GM12864 (cell line): ENCODE measurements at places on chromosomes 16 and 17.

DNA sequence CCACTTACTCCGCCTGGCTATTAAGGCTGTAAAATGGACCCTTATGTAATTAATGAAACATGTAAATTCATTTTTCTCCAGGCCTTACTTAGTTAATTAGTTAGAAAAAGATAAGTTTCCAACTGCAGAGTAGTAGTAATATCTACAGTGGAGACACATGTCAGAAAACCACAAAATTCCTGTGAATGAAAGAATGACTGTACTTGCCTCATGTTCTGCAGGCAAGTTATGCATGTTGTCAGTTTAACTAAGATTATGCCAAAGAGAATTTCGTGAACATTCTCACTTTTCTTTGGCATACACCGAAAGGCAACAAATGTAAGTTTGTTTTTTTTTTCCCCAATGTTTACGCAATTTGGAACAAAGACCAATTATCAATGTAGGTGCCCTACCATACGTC, 16.8 kb upstream of the CCL1 start:
- DNase-seq, result no peak

DNA sequence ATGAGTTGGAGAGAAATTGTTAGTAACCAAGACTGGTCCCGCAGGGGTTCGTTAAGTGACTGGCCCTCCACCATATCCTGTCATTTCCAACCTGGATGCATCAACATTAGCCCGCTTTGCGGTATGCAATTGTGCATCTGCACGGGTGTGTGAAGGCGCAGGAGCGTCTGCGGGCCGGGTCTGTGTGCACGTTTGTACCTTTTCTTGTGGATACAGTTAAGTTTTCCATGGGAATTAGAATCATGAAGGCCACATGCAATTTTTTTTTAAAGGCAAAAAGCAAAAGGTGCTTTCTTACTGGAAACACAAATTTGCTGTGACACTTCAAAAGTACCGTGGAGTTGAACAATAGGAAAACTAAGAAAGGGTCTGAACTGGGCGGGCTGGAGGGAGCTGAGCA, 355.4 kb upstream of the ZFHX3 start:
- no peak for DNase-seq

- no peak for DNase-seq
These were observed 19.2 kb downstream of the SLC16A3 start for GRCh38 chr17:82247856-82248671.

- DNase-seq, result no peak
These were observed 5.3 kb downstream of the ARHGAP17 start for GRCh38 chr16:25009822-25010221.

DNA sequence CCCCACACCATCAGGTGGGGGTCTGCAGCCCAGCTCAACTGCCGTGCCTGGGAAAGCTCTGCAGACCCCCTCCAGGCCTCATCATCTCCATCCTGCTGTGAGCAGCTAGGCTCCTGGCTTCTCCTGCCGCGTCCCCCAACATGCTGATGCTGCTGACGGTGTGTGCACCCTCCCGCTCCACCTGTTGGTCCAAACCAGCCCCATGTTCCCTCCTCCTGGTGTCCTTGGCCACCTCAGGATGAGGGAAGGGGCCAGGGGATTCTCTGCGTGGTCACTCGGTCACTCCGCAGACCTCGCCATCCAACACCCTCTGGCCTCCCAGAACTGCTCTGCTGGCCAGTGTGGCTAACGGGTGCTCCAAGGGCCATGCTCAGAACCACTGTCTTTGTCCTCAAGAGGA, 368.6 kb downstream of the FOXL1 start:
- DNase-seq, result no peak

DNA sequence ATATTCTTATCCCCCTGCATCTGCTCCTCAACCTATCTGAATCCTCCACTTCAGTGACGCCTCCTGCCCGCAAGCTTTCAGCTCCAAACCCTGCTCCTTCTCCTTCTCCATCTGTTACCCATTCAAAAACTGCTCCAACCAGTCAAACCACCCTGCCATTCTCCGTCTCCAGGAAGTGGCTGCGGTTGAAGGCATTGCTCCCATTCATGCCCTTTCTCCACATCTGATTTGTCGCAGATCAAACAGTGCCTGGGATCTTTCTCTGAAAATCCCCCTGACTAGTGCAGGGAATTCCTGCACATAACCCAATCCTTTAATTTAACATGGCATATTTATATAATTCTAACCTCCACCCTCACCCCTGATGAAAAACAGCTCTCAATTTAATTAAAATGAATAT, 56.3 kb downstream of the SLFN5 start:
- DNase-seq, result no peak

DNA sequence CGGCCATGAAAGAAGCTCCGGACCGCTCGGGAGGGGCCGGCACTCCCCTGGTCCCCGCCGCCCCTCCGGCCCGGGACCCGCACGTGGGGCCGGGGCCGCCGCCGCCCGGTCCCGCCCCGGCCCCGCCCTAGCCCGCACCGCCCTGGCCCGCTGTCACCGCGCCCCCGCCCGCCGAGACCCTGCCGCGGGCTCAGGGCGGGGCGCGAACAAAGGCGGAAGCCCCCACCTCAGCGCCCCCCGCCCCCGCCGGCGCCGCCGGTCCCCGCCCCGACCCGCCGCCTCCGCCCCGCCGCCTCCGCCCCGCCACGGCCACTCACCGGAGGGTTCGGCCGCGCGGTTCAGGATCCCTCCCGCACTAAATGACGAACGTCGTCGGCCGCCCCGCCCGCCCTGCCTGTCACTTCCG, at the start of gene ARHGDIA:
ARHGDIA (minus strand) TSS at position 357 of the 406 bp plus-strand sequence. CDS start 1,407 bp downstream, outside the sequence.
- no peak for DNase-seq

DNA sequence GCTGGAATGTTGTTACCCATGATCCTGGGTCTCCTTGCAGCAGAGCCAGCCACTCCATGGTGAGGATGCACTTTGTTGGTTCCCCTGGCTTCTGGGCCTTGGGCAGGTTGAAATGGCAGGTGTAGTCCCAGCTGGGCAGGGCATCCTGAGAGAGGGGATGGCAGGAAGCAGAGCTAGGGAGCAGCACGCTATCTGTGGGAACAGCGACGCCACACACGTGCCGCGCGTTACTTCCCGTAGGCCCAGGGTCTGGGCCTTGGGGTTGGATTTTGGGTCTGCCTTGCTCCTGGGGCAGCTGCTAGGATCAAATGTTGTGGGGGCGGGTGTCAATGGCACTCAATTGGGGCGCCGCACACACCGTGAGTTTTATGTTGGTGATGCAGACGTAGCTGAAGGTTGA, 368.0 kb downstream of the CPPED1 start:
- DNase-seq, result no peak

DNA sequence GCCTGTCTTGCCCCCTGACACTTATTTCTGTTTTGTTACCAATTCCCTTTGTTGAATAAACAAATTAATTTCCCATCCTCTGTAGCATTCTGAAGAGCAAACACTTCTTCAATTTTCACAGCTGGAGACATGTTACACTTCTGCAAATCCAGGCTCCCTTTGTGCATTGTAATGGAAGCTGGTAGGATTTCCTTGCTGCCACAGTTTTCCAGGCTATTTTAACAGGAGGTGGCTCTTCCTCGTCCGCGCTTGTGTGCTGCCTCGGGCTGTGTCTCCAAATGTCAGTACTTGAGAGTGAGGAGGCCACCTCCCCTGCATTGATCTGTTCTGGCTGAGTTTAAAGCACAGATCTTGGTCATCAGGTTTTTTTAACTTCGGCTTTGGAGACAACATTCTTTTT, 40.0 kb downstream of the SOST start:
- DNase-seq, result no peak

GRCh38 chr17:57281887-57282286, 25.6 kb downstream of the MSI2 start:
- no peak for DNase-seq

DNA sequence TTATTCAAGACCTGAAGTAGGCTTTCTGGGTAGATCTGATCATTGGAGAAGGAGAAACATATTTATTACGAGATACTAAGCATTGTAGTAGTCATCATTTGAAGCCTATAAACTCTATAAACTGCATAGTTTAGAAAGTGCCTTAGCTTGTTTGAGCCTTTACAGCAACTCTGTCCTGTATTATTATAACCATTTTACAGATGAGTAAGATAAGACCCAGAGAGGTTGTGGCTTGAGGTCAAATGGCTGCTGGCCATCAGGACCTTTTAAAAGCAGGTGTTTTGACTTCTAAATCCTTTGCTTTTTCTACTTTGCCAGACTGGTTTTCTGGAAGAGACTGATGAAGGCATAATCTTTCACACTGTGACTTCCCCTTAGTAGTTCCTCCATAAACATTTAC, 7.1 kb downstream of the USP10 start:
- DNase-seq, result no peak

- no peak for DNase-seq
These were observed at the start of gene RASL10B for GRCh38 chr17:35731239-35731916. TSS of gene RASL10B (plus strand) at chr17:35731639. CDS start at chr17:35735185, 3,546 bp downstream.

- no peak for DNase-seq
These were observed 42.1 kb upstream of the DLX4 start for GRCh38 chr17:49926886-49927285.

- DNase-seq, result no peak
These were observed 1.7 kb downstream of the CTDNEP1 start for GRCh38 chr17:7249830-7250229.

GRCh38 chr16:21156767-21157467, 1.6 kb upstream of the LDAF1 start:
- DNase-seq, result no peak

DNA sequence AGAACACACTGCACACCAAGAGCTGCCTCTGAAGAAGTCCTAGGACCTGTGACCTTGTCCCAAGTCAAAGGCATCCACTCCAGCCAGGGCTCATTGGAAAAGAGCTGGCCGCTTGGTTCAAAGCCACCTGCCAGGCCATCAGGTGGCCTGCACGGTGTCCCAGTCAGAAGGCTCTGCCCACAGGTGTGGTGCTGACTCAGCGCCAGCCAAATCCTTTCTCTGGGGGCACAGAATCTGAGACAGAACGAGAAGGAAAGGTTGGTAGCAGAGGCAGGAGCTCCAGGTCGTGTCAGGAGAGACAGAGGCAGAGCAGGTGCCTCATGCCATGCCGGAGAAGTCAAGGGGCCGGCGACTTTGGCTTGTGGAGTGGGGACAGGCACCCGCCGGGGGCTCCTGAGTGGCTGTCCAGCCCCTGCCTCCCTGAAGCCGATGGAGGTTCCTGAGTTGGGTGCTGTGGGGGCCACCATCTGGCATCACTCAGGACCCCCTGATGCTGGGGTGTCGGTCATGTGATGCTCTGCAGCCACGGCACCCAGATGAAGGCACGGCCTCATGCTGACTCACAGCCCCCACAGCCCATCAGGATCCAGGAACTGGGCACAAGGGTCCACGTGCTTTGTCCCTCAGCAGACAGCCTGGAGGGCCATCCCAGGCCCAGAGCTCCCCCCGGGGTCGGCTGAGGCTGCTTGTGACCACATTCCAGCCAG, 128.1 kb upstream of the FOXF1 start:
- DNase-seq, result no peak

DNA sequence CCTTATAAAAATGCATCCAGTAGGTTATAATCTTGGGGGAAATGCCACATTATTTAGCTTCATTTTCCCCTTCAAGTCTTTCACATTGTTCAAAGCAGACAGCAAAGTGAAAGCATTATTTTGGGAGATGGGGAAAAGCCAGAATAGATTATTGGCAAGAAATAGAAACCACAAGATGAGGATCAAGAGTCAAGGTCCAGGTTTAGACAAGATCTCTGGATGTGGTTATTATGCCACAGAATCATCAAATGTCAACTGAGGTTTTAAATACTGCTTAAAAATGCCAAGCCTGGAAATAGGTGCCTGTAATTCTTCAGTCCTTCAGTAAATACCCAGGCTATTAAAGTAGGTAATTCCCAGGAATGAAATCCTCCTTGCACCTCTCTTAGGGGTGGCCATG, 65.1 kb upstream of the ALOX12 start:
- DNase-seq, result no peak

- DNase-seq, result no peak
These were observed 80.5 kb downstream of the COPRS start for GRCh38 chr17:31778523-31778922.

DNA sequence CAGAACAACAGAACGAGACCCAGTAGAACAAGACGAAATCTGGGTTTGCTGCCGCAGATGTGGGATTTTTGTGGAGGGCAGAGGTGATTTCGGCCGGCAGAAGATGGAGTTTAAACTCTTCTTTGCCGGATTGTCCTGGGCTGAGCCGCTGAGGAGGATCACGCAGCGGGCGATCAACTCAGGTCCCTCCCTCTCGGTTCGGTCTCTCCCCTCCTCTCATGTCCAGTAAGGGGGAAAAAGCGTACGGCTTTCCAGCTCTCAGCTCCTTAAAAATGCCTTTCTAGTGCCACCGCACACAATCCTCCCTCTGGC, 2.5 kb downstream of the PHF12 start:
- DNase-seq, result no peak
